Right hindlimb (tissue), 1 donor: ENCODE measurements at places on chromosomes 4 and X.

- no peak for DNase-seq
These were observed 1.9 kb downstream of the SOWAHD start for GRCh38 chrX:119760026-119760877.

DNA sequence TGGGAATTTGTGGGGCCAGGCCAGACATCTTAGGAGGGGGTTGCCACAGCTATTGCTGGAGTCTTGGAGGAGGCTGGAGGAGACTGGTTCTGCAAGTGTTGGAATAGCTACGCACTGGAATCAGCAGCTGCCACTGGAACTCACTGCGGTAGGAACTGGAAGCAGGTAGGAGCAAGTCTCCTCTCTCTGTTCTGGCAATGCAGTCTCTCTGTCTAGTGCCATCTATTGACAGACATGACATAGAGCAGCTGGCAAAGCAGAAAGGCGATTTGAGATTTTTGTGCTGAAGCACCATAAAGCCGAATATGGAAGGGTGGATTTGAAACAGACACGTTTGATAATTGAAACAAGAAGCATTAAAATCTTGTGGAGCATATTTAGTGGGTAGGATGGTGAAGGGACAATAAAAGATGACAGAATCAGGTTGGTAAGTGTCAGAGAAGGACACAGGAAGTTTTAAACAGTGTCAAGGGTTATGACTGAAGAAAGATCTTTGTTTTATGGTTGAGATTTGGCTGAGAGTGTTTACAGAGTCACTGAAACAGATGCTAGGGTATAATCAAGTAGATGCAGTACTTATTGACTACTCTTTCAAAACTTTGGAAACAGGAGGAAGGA, 23.5 kb upstream of the SYNPO2 start:
- no peak for DNase-seq

- no peak for DNase-seq
These were observed 114.0 kb downstream of the RBM47 start for GRCh38 chr4:40515398-40516293.

DNA sequence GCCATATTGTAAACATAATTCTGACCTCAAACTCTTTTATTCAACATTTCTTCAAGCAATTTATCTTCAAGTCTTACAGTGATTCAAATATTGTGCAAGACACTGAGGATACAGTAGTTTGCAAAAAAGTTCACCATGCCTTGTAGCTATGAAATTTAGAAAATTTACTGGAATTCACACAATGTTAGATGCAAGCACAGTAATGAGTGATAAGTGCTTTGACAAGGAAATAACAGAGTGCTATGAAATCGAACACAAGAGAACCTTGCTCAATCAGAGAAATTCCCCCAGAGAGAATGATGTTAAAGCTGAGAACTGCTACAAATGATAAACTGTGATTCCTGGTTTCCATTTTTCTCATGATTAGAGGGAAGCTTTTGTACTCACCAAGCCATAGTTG, 952.9 kb downstream of the FAT4 start:
- DNase-seq, result no peak

DNA sequence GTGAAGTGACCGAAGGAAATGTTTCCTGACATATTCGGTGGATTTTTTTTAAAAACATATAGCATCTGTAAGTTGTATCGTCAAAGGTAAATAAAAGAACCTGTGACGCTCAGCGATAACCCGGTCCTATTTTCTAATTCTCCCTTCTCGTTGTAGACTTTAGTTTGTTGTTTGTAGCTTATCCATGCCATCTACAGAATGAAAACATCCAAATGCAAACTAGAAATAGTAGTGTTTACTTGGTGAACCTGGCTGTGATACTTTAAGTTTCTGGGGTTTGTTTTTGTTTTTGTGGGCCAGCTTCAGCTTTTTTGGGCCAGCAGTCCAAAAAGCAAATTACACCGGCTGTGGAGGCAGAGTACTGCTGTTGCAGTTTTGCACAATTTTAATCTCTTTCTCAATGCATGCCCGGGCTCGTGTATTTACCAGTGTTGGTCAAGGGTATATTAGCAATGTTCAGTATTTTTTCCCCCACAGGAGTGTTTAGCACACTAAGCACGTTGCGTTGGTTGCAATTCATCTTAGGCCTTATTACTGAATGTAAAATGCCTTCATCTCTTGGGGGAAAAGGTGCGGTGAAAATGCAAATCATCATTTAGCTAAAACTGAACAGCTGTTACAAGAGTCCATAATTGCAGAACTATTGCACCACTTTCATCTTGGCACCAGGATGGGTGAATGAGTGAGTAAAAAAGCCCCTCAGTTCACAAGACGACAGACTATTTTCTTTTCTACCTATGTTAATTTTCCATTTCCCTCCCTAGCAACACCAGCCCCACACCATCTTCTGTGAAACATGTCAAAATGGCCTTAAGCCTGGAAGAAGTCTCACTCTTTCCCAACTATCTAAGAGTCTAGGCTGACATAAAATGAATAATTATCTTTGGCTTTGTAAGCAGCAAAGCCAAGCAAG, 1.7 kb upstream of the CNOT6L start:
- no peak for DNase-seq
